ENCODE measurements at places on chromosomes 3 and 15.

GRCh38 chr15:60313906-60314305 is 83.9 kb downstream of the ANXA2 start:
- DNase-seq, result no peak

GRCh38 chr3:176870451-176870850 is 326.8 kb downstream of the TBL1XR1 start:
- DNase-seq, result no peak

DNA sequence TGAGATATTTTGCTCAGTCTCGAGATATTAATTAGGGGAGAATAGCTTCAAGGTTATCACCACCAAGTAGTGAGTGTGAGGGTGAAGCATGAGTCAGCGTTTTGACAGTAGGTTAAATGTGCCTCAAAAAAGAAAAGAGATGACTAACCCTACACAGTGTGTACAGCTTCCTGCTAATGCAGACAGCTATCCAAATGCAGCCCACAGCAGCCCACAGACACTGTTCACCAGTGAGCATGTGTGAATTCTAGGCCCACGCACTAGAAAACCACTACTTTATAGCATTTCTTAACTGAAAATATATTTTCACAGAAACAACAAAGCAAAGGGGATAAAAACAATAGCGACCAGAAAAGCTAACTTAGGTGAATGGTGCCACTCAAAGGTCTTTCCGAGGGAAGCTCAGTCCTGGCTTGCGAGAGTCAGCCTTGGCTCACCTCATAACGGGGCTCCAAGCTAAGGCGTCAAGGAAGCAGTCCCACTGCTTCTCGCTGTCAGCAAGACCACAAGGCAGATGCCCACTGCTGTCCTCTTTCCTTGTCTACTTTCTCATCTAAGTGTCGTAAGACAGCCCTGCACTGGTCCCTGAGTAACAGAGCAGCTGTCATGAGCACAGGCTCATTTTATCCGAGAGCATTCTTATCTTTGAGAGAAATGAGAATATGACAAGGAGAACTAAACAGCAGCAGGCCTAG is 47.6 kb downstream of the TXNRD3 start:
- DNase-seq, result no peak

DNA sequence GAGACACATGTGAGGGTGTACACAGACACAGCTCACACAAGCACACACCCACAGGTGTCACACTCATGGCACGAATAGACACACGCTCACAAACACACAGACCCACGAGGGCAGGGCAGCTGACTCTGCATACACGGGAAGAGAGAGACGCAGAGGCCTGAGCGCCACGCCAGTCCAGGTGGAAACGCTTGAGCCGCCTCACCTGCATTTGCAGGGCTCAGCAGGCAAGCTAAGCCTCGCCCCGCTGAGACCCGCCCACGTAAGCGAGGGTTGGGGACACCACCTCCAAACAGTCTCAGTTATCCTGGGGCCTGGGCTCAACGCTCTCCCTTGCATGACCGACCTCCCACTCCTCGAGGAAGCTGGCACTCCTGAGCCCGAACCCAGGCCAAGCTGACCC is 73.2 kb downstream of the TLE3 start:
- DNase-seq, result no peak

DNA sequence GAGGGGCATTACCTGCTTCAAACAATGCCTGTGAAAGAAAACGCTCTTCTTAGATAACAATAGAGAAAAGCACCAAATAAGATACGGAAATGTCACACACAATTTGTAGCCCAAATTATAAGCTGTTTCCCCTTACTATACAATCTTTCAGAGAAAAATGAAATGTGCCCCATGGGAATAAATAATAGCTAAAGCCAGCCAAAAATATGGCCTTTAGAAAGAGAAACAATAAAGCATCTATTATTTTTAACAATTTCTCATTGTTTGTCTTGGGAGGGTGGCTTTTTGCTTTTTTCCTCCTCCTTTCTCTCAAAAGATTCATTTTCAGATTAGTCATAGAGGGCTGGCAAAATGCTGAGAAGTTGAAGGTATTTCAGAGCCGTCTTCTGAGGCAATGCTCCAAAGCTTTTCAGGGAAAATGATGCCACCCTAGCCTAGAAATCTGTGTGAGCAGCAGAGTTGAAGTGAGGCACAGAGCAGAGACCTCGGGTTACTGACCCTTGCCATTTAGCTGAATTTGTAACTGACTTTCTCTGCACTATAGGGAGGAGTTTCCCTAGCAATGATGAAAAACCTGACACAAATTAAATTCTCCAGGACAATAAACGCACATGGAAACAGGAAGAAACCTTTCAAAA is 86.3 kb upstream of the PRICKLE2 start:
- DNase-seq, result no peak

GRCh38 chr3:71494212-71494611 is 89.3 kb downstream of the FOXP1 start:
- no peak for DNase-seq

- DNase-seq, result no peak
Measured at GRCh38 chr15:62125773-62126172, 39.3 kb downstream of the C2CD4B start.

DNA sequence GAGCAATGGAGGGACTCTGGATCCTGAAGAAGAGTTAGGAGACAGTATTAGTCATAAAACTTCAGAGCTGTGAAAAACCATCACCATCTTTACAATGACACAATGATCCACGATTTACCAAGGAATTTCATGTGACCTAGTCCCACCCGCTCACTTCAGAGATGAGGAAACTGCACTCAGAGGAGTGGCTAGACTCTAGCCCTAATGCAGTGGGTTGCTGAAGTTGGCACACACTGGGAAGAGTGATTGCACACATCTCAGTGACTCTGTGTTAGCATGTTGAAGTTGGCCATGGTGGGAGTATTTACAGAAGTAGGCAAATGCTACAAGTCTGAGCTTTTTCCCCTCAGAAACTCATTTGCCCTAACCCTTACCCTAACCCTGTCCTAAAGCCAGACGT is 35.2 kb upstream of the SPATA12 start:
- DNase-seq, result no peak

DNA sequence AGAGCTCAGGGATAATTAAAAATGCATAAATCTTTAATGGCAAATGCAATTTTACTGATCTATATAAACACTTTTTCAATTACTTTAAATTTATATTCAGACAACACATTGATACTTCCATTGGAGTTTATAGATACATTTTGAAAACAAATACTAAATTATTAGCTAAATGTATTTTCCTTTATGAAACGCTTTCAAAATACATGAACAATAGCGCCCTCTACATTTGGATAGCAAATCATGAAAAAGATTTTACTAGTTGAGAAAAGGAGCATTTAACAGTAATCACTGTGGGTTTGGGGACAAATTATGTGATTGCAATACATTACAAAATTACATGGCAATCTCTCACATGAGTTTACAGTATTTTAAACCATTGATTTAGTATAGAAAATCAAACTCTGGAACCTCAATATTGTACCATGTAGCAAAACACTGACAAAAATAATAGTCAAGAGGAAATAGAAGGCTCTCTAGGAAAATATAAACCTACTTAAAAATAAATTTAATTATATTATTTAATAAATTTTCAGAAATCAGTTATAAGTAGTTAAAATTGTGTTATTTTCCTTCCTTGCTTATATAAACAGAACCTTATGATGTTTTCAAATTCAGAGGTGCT is 207.9 kb downstream of the ZIC1 start:
- no peak for DNase-seq

GRCh38 chr3:157248590-157249422 is 88.9 kb upstream of the CCNL1 start:
- peak; percentile 45 for DNase-seq

GRCh38 chr15:25186411-25186810 is 231.6 kb downstream of the SNRPN start:
- no peak for DNase-seq

- no peak for DNase-seq
Measured at GRCh38 chr3:151216641-151217607, 13.9 kb upstream of the GPR171 start.

DNA sequence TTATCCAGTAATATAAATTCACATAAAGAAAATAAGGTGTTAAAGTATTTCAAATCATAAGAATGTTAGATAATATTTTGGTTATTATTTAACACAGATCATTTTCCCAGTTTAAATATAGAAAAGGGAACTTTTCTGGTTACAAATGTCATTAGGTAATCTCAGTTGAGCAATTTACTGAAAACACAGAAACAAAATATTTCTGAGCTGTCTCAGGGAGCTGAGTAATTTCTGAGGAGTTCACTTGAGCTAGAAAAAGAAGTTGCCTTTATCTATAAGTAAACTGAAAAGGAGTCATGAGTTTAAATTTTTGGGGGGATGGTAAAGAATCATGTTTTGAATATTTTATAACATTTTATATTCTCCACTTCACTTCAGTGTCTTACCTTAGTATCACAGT is 855.4 kb upstream of the ARPP21 start:
- no peak for DNase-seq

GRCh38 chr3:81927811-81928210 is 166.4 kb upstream of the GBE1 start:
- DNase-seq, result no peak

DNA sequence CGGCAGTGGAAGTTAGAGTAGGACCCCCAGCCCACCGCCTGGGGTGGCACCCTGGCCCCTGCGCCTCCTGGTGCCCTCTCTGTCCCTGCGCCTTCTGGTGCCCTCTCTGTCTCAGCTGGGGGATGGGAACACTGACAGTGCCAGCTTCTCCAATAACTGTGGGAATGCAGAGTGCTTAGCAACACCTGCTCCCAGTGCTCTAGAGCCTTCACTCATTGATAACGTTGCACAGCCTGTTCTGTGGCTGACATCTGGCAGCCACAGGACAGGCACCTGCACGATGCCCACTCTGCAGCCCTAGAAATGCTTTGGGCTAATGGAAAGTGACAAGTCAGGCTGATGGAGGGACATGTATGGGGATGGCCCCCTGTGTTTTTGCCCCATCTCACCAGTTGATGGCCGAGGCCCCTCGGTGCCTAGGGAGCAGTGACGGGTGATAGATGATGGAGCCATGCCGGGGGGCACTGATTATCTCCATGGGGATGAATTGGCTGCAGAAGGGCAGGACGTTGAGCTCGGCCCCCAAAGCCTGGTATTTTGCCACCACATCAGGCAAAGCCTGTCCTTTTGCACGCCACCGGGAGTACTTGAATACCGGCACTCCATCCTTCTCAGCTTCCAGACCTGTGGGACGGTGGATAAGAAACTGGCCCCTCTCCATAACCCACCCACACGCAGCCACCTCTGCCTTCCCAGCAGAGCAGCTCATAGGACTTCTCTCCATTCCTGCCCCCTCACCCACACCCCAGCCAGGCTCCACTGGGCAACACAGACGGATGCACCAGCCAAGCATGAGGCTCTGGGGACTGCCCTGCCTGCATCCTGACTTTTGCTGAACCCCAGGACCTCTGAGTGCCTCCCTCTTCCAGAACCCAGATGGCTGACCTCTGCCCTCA is 22.1 kb downstream of the ALDH1L1 start:
- DNase-seq, result no peak

DNA sequence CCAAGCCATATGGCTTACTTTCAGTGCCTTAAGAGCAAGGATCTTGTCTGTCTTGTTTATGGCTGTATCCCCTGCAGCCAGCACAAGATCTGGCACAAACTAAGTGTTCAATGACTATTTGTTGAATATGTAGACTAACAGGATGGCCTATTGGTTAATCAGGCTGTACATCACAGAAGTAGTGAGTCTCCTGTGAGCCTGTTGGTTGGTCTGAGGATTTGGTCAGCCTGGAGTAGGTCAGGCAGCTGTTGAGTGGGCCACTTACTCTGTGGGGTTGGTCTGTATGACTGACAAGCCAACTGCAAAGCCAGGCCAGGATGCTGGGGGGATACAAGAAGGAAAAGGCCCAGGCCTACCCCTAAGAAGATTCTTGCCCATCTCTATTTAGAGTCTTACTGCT is 33.4 kb upstream of the CILP start:
- DNase-seq, result no peak

- no peak for DNase-seq
Measured at GRCh38 chr15:73438651-73439050, 4.3 kb upstream of the REC114 start.

DNA sequence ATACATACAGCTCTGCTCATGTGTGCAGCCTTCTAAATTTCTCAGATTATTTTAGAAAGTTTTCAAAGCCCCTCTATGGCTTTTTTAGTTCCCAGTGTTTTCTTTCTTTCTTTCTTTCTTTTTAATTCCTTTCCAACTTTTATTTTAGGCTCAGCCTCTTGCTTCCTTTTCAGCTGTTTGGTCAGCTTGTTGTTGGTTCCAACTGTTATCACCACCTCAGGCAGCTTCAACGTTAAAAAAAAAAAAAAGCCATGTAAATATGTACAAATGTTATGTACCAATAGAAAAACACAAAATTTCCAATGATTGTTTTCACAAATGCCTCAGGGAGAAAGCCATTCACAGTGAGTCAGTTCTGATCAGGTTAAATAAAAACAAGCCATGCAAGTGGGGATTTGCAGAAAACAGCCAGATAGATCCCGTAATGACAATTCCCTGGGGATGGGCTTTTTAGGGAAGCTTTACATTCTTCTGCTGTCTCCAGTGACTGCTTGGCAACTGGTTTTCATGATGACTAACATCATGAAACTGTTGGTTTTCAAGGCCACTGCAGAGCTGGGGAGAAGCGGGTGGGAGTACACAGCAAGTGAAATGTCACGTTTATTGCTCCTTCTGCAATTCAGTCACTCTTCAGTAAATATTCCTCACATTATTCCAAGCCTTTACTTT is 908.4 kb downstream of the EPHA3 start:
- peak; percentile 95 for DNase-seq

- DNase-seq, result no peak
Measured at GRCh38 chr3:195137638-195138588, 133.0 kb downstream of the XXYLT1 start.

DNA sequence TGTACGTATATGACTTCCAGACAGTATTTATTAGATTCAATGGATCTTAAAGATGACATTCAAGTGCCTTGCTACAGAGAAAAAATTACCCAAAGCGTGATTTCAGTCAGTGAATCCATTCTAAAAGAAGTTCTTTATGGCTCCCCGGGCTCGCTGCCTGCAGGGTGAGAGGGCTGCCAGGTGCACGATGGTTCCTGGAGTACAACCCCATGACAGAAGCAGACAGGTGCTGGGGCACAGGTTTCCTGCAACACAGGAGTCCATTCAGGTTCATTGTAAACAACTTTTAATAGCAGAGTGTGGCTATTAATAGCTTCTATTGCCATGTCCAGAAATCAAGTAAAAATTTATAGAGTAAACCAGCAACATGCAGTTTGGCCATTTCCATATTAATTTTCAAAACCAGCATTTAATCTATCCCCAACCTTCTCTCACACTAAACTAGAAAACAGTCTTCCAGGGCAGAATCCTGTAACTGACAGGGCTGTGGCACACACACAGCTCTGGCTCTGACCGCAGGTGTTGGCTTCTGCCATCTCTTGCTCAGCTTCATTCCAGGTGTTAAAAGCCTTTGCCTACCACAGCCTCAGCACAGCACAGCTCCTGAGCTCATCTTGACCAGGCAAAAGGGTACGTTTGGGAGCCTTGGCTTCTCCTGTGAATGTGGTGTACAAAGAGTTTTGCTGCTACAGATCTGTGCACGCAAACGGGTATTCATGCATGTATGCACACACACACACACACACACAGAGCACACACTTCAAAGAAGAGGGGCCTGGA is 185.9 kb downstream of the MEX3B start:
- no peak for DNase-seq

GRCh38 chr3:140584549-140584948 is 93.3 kb upstream of the TRIM42 start:
- DNase-seq, result no peak
